Foreskin fibroblast (primary cell): ENCODE measurements at places on chromosomes 5 and 9.

DNA sequence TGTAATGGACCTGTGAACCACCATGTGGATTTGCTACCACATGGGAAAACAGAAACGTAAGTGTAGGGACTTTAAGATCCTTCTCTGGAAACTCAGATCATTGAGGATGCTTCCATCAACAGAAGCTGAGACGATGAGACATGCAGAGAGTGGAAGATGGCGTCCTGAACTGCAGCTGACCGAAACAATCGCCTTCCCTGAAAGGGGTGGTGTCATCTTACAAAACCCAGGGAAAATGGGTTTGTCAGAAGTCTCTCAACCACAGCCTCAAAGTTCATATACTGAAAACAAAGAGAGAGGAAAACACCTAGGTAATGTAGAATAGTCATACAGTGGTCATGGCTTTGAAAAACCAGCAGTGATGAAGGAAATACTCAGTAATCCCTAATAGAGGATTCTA, 6.6 kb upstream of the PTPN3 start:
- no peak for DNase-seq

- no peak for DNase-seq
These were observed 53.2 kb upstream of the ACO1 start for GRCh38 chr9:32331240-32331639.

- no peak for DNase-seq
These were observed 447.7 kb downstream of the KIF4B start for GRCh38 chr5:155461304-155461703.

DNA sequence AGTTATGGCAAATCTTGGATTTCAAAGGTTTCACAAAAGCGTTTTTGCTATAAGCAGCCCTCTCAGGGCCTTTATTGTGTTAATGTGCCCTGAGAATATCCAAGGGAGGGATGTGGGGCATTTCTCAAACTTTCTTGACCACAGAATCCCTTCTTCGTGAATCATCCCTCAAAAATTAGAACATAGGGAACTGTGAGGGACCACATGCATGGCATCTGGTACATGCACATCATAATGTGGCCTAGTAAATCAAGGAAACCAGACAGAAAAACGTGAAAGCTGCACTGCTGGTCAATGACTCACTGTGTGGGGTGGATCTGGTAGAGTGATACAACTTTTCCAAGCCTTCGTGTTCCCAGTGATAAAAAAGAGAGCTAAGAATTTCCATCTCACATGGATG, 22.4 kb downstream of the DDX31 start:
- peak; percentile 98 for DNase-seq

GRCh38 chr5:87210076-87210475, 57.6 kb upstream of the RASA1 start:
- peak; percentile 28 for DNase-seq
